Activated naive CD8-positive, alpha-beta T cell treated with anti-CD3 and anti-CD28 coated beads for 36 hours (primary cell): ENCODE measurements at places on chromosomes 12 and 14.

- H3K27me3 ChIP-seq, result no peaks in the 10 kb centered on the region
- H3K36me3 ChIP-seq, result no peaks in the 10 kb centered on the region
- no peak overlapping the region for H3K4me3 ChIP-seq
- DNase-seq, result no peak
- peaks cover 2% of the 10 kb centered on the region for H3K4me1 ChIP-seq
Measured at GRCh38 chr12:32595251-32595650, 83.8 kb upstream of the DNM1L start.

DNA sequence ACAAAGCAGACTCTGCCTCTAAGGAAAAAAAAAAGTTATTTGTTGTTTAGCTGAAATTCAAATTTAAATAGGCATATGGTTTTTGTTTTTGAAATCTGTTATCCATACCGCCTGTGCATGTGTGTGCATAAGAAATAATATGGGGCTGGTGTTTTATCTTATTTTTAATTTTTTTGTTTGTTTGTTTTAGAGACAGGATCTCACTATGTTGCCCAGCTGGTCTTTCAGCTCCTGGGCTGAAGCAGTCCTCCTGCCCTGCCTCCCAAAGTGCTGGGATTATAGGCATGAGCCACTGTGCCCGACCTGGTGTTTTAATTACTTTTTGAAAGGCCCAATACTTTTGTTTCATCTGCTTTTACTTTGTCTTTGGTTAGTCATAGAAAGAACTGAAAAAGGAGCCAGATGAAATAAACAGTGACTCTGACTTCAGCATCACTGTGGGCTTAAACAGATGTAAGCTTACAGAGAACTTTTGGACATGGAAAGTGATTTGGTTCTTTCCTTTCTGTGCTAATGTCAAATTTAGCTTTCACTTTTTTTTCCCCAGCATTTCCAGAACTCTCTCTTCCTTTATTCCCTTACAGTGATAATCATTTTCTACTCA is 37.2 kb downstream of the SUPT16H start:
- no peak for DNase-seq
- H3K36me3 ChIP-seq, result peaks cover 9% of the 10 kb centered on the region
- H3K27ac ChIP-seq, result no peak overlapping the region
- H3K27me3 ChIP-seq, result peaks cover 3% of the 10 kb centered on the region
- peaks cover 3% of the 10 kb centered on the region for H3K4me1 ChIP-seq

- H3K27ac ChIP-seq, result no peak overlapping the region
- no peaks in the 10 kb centered on the region for H3K36me3 ChIP-seq
- no peaks in the 10 kb centered on the region for H3K4me1 ChIP-seq
Measured at GRCh38 chr12:80553316-80553715, 109.3 kb downstream of the PTPRQ start.

GRCh38 chr12:14714437-14714836 is 18.0 kb upstream of the GUCY2C start:
- H3K27ac ChIP-seq, result no peak overlapping the region
- H3K27me3 ChIP-seq, result peaks cover 5% of the 10 kb centered on the region
- H3K36me3 ChIP-seq, result no peaks in the 10 kb centered on the region

DNA sequence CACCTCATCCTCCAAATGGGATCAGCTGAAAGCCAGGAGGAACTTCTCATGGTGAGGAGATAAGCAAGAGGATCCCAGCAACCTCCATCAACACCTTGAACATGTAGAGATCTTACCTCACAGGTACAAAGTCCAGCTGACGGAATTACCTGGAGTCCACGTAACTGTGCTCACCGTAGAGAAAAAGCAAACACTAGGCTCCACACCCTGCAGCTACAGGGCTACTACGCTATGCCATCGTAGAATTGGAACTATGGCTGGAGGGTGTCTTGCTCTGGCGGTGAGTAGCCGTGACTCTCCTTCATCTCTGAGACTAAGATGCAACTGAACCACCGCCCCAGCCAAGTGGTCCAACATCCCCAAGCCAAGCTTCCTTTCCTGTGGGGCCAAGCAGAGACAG is 50.5 kb downstream of the CRY1 start:
- DNase-seq, result no peak
- peaks cover 13% of the 10 kb centered on the region for H3K4me1 ChIP-seq
- no peak overlapping the region for H3K4me3 ChIP-seq
- H3K27ac ChIP-seq, result no peak overlapping the region

- no peaks in the 10 kb centered on the region for H3K4me1 ChIP-seq
- H3K27ac ChIP-seq, result no peak overlapping the region
- H3K4me3 ChIP-seq, result no peak overlapping the region
Measured at GRCh38 chr12:90905691-90906370, 49.1 kb downstream of the CCER1 start.

DNA sequence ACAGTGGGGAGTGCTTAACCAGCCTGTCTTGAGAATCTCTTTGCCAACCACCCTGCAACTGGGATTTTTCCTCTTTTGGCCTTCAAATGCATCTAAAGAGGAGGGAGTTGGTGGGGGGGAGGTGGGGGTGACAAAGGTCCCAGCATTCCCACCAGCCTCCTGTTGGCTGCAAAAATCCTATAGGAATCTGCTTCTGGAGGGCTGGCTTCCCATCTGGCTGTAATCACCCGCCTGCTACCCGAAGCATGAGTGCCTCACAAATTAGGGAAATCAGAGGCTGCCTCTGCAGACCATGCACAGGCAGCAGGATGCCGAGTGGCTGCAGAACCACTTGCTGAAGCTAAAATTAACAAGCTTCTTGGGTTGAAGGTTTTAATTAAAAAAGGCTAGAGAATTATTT is 73.9 kb upstream of the WSCD2 start:
- H3K36me3 ChIP-seq, result no peaks in the 10 kb centered on the region
- peaks cover 25% of the 10 kb centered on the region for H3K27me3 ChIP-seq
- no peaks in the 10 kb centered on the region for H3K4me1 ChIP-seq
- H3K27ac ChIP-seq, result no peak overlapping the region
- DNase-seq, result no peak

DNA sequence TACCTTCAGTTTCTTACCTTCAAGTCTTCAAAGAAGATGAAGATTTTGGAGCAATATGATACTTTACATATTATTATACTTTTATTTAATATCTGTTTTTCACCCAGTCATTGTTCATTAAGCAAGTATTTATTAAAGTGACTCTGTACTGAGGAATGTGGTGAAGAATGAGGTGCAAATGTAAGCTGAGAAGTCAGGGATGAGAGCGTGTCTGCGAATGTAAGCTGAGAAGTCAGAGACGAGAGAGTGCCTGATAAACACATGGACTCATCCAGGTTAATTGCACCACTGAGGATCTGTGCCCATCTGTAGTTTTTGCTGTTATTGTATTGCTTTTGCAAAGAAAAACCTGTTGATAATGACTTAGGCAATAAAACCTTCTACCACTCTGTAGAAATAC is 211.9 kb upstream of the FAR2 start:
- H3K36me3 ChIP-seq, result no peaks in the 10 kb centered on the region
- peaks cover 7% of the 10 kb centered on the region for H3K27me3 ChIP-seq
- H3K4me1 ChIP-seq, result no peaks in the 10 kb centered on the region
- no peak overlapping the region for H3K4me3 ChIP-seq

- H3K4me3 ChIP-seq, result no peak overlapping the region
- H3K27me3 ChIP-seq, result peaks cover 38% of the 10 kb centered on the region
- no peaks in the 10 kb centered on the region for H3K36me3 ChIP-seq
- no peaks in the 10 kb centered on the region for H3K4me1 ChIP-seq
- H3K27ac ChIP-seq, result no peak overlapping the region
Measured at GRCh38 chr12:76226397-76226796, 121.8 kb downstream of the BBS10 start.

- no peaks in the 10 kb centered on the region for H3K36me3 ChIP-seq
- H3K4me3 ChIP-seq, result no peak overlapping the region
- H3K27me3 ChIP-seq, result peaks cover 32% of the 10 kb centered on the region
- H3K27ac ChIP-seq, result no peak overlapping the region
Measured at GRCh38 chr12:131221957-131222328, 268.2 kb downstream of the ADGRD1 start.

GRCh38 chr12:46385438-46385837 is 12.9 kb upstream of the SLC38A2 start:
- no peaks in the 10 kb centered on the region for H3K36me3 ChIP-seq
- DNase-seq, result no peak
- H3K4me1 ChIP-seq, result peaks cover 51% of the 10 kb centered on the region
- no peak overlapping the region for H3K27ac ChIP-seq

DNA sequence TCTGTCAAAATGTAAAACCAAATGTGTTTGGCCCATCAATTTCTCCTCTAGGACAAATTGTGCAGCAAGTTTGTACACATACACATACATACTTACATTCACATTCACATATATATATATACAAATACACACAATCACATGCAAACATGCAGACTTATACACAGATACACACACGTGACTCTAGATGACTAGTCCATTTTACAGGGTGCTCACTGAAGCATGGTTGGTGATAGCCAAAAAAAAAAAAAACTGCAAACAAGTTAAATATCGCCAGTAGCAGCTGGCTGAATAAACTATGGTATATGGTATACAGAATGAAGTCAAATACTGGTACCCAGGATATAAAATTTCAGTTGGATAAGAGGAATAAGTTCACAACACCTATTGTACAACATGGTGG is 77.9 kb downstream of the SLC25A21 start:
- no peaks in the 10 kb centered on the region for H3K36me3 ChIP-seq
- no peak overlapping the region for H3K4me3 ChIP-seq
- DNase-seq, result no peak
- H3K4me1 ChIP-seq, result no peaks in the 10 kb centered on the region

DNA sequence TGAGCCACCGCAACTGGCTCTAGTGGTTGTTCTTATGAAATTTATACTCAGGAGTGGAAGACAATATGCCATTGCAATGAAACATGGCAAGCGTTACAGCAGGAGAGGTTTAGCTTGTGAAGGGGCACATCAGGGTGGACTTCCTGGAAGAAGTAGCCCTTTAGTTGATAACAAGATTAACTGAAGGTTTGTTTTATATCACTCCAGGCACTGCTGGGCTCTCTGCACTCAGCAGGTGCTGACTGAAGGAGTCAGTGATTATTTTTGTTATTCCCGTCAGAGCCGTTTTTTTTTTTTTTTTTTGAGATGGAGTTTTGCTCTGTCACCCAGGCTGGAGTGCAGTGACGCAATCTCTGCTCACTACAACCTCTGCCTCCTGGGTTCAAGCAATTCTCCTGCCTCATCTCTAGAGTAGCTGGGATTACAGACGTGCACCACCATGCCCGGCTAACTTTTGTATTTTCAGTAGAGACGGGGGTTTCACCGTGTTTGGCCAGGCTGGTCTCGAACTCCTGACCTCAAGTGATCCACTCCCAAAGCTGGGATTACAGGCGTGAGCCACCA is 17.6 kb upstream of the GPR68 start:
- H3K36me3 ChIP-seq, result peaks cover 1% of the 10 kb centered on the region
- H3K27me3 ChIP-seq, result no peaks in the 10 kb centered on the region
- no peak overlapping the region for H3K4me3 ChIP-seq

DNA sequence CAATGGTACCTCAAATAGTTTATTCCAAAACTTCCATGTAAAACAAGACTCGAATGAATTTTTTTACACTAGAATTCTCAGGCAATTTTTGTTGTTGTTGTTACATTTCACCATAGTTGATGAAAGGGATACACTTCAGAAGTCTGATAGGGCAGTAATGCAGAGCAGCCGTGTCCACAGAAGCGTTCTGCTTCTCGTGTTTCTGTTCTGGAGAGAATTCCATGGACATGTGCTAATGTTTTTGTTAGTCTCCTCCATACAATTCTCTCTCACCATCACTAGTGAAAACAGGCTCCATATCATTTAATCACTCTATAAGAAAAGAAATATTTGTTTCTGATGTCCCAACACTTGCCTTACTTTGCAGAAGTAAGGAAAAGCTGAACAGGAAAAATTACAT is 606.1 kb downstream of the SLC16A7 start:
- no peak for DNase-seq
- H3K27ac ChIP-seq, result no peak overlapping the region
- no peaks in the 10 kb centered on the region for H3K36me3 ChIP-seq
- H3K27me3 ChIP-seq, result no peaks in the 10 kb centered on the region

- peaks cover 5% of the 10 kb centered on the region for H3K36me3 ChIP-seq
- H3K27me3 ChIP-seq, result no peaks in the 10 kb centered on the region
- DNase-seq, result no peak
- no peak overlapping the region for H3K27ac ChIP-seq
- H3K4me3 ChIP-seq, result no peak overlapping the region
Measured at GRCh38 chr14:39704594-39704993, 272.4 kb upstream of the FBXO33 start.

DNA sequence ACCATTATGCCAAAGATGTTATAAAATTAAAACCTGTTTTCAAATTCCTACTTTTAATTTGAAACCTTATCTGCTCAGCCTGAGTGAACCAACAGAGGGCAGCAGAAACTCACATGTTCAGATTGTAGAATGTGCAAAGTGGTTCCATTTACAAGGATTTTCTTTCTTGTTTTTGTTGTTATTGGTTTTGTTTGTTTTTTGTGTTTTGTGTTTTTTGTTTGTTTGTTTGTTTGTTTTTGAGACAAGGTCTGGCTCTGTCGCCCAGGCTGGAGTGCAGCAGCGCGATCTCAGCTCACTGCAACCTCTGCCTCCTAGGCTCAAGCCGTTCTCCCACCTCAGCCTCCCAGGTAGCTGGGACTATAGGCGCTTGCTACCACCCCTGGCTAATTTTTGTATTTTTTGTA is 22.8 kb upstream of the GARIN2 start:
- H3K4me1 ChIP-seq, result no peaks in the 10 kb centered on the region
- no peak overlapping the region for H3K27ac ChIP-seq
- H3K27me3 ChIP-seq, result no peaks in the 10 kb centered on the region
- no peak overlapping the region for H3K4me3 ChIP-seq
- H3K36me3 ChIP-seq, result peaks cover 9% of the 10 kb centered on the region

GRCh38 chr14:90198541-90199060 is 57.8 kb upstream of the PSMC1 start:
- H3K27ac ChIP-seq, result no peak overlapping the region
- H3K4me3 ChIP-seq, result no peak overlapping the region
- no peaks in the 10 kb centered on the region for H3K4me1 ChIP-seq
- peaks cover 30% of the 10 kb centered on the region for H3K27me3 ChIP-seq
- no peaks in the 10 kb centered on the region for H3K36me3 ChIP-seq

- H3K27me3 ChIP-seq, result peaks cover 7% of the 10 kb centered on the region
- H3K36me3 ChIP-seq, result no peaks in the 10 kb centered on the region
- no peaks in the 10 kb centered on the region for H3K4me1 ChIP-seq
- DNase-seq, result no peak
- no peak overlapping the region for H3K27ac ChIP-seq
Measured at GRCh38 chr12:125544960-125545359, 479.7 kb downstream of the AACS start.

GRCh38 chr12:47779301-47779942 is 6.4 kb downstream of the SLC48A1 start:
- peak; percentile 88 for DNase-seq
- no peak overlapping the region for H3K4me3 ChIP-seq
- H3K4me1 ChIP-seq, result peaks cover 22% of the 10 kb centered on the region
- no peaks in the 10 kb centered on the region for H3K27me3 ChIP-seq

GRCh38 chr14:84750763-84751554 is 779.0 kb upstream of the FLRT2 start:
- H3K27ac ChIP-seq, result no peak overlapping the region
- no peak overlapping the region for H3K4me3 ChIP-seq
- DNase-seq, result no peak

- H3K27me3 ChIP-seq, result peaks cover 6% of the 10 kb centered on the region
- H3K27ac ChIP-seq, result no peak overlapping the region
Measured at GRCh38 chr14:81348061-81348460, 52.1 kb downstream of the STON2 start.

DNA sequence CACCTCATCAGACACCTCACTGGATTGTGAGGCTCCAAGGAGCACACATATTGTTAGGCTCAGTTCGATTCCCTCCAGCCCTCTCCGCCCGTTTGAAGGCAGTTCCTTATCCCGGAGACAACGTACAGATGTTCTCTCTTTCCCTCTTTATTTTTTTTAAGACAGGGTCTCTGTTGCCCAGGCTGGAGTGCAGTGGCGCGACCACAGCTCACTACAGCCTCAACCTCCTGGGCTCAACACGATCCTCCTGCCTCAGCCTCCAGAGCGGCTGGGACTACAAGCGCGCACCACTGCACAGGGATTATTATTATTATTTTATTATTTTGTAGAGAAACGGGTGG is 718 bp upstream of the TROAP start:
- DNase-seq, result no peak
- peaks cover 15% of the 10 kb centered on the region for H3K36me3 ChIP-seq
- peak overlapping the region; percentile 95 for H3K27ac ChIP-seq
- no peaks in the 10 kb centered on the region for H3K27me3 ChIP-seq
- H3K4me1 ChIP-seq, result peaks cover 8% of the 10 kb centered on the region
- H3K4me3 ChIP-seq, result peak overlapping the region; percentile 100
